ENCODE measurements at places on chromosomes 4 and X. TPM values are rescaled to one million over a fixed set of nuclear protein-coding genes. Genes with fewer than 3 reads are reported as not detected.

LRCH2 gene
- total RNA-seq = 4.2 TPM

XPNPEP2 gene
- not detected for total RNA-seq

DNA sequence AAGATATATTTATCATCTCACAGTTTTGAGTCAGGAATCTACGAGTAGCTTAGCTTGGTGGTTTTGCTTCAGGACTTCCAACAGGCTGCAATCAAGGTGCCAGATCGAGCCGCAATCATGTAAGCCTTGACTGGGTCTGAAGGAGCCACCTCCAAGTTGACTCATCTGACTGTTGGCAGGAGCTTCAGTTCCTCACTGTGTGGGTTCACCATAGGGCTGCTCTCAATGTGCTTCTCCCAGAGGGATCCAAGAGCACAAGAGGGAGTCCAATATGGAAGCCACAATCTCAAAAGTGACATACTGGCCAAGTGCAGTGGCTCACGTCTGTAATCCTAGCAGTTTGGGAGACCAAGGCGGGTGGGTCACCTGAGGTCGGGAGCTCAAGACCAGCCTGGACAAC lies 26.5 kb downstream of the DCHS2 start:
- no peak for DNase-seq

TMPRSS11B gene
- total RNA-seq = not detected

GRCh38 chrX:39767446-39767845 lies 330.3 kb downstream of the BCOR start:
- no peak for DNase-seq

DCAF4L1 gene
- total RNA-seq = 0.26 TPM

MAN2B2 gene
- total RNA-seq = 14.9 TPM

TLR8 gene
- not detected for total RNA-seq

DNA sequence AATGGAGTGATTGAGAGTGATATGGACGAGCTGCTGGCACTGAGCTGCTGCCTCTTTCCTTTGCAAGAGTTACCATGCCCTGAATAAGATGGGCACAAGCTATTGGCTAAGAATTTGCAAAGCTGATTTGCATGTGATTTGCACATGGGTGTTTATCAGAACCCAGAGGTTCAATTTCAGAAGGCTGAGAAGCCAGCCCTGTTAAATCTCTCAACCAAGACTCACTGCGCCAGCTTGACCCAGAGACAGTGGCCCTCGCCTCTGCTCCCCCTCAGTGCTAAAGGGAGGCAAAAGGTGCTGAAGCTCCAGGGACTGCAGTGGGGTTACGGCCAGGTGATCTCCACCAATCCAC lies 701 bp downstream of the ARHGAP4 start:
- DNase-seq = no peak

DNA sequence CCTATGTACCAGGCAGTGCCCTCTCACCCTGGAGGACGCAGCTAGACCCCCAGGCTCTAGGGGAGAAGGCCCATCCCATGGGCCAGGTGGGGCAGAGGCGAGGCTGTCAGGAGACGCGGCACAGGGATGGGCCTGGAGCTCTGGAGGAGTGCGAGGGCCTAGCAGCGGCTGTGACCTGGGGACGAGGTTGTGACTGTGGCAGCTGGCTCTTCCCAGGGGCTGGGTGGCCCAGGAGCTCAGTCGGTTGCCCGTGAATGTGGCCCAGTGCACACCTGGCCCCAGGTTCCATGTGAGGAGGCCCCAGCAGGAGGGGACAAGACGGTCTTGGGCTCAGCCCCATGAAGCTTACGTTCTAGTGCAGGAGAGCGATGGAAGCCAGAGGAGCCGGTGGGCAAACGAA lies 31.0 kb upstream of the ADRA2C start:
- no peak for DNase-seq

All from A673 (cell line).